ENCODE measurements at places on chromosomes 5 and 9. TPM values are rescaled to one million over a fixed set of nuclear protein-coding genes. Genes with fewer than 3 reads are reported as not detected.

The XRCC4 gene
- total RNA-seq: 13.2 TPM

DNA sequence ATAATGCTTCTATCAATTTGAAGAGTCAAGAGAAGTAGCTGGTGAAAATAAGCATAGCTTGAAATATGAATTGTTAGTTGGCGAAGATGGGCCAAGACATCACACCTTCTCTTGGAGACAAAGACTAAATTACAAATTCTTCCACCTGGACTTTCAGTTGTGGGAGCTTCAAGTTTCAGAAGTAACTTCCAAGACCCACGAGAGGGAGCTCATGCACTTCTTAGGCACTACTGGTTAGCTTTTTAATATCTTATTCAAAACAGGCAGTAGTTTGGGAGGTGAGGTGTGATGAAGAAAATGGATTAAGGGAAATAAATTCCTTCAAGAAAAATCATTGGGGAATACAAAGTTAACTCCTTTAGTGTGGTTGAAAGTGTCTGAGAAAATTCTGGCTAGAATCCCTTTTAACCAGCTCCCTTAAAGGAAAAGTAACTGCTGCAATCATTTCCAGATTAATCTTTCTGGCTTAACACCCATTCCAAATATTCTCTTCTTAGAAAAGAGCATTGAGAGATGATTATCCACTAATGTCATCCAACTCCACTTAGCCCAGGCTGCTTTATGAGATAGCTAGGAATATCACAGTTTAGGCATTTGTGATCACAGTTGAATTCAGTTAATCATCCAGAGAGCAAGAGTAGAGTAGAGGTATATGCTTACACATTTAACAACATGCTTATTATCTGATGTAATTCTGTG, 139.5 kb upstream of the DMRTA1 start:
- peak; percentile 80 for DNase-seq
- H3K27me3 ChIP-seq: peaks cover 2% of the 10 kb centered on the region
- H3K27ac ChIP-seq: no peak overlapping the region
- no peaks in the 10 kb centered on the region for H3K36me3 ChIP-seq

DNA sequence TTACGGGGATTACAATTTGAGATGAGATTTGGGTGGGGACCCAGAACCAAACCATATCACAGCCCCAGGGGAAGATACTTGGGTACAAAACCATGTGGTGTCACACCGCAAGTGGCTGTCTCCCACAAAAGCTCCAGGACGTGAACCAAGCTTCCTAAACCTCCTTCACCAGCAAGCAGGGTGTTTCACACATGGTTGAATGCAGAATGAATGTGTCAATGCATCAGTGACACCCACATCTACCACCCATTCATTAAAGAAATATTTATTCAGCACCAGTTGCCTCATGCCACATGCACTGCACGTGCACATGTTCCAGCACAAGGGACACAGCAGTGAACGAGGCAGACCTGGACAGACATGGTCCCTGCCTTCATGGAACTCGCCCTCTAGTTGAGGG, 70.9 kb upstream of the SPOCK1 start:
- H3K4me3 ChIP-seq: no peak overlapping the region
- no peak for DNase-seq
- no peak overlapping the region for H3K27ac ChIP-seq
- H3K36me3 ChIP-seq: no peaks in the 10 kb centered on the region

The GARIN3 gene
- not detected for total RNA-seq

DNA sequence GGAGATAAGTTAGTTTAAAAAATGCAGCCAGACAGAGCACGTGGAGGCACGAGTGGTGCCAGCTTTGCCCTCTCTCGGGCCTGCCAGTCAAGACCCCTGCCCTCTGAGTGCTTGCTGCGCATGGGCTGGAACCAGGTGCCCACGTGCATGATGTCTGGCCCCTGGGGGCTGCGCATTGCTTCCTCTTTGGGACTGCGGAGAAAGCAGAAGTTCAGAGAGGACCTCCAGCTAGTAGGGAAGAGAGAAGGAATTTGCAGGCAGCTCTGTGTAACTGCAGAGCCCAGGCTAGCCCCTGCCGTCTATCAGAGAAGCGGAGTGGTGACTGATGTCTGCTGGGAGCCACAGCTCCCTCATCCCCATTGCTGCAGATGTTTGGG, 9.7 kb upstream of the RNU6ATAC start:
- peaks cover 41% of the 10 kb centered on the region for H3K4me1 ChIP-seq
- H3K4me3 ChIP-seq: no peak overlapping the region
- no peak for DNase-seq
- H3K27me3 ChIP-seq: peaks cover 15% of the 10 kb centered on the region
- H3K36me3 ChIP-seq: no peaks in the 10 kb centered on the region
- no peak overlapping the region for H3K27ac ChIP-seq

GRCh38 chr5:2173151-2173834, 290.6 kb upstream of the IRX4 start:
- no peak overlapping the region for H3K4me3 ChIP-seq
- no peaks in the 10 kb centered on the region for H3K36me3 ChIP-seq
- peaks cover 21% of the 10 kb centered on the region for H3K27me3 ChIP-seq
- no peak overlapping the region for H3K27ac ChIP-seq
- peaks cover 31% of the 10 kb centered on the region for H3K4me1 ChIP-seq

The JMY gene
- 20.4 TPM for total RNA-seq

The FAM151B gene
- 9.3 TPM for total RNA-seq

GRCh38 chr5:72507231-72507906, at the start of gene ZNF366:
Gene ZNF366 (minus strand): TSS chr5:72507410. CDS start chr5:72461496, 45,914 bp downstream.
- H3K27ac ChIP-seq: peak within 1 kb of the TSS; percentile 40
- H3K36me3 ChIP-seq: no peaks in the 10 kb centered on the region
- H3K4me1 ChIP-seq: peaks cover 21% of the 10 kb centered on the region
- DNase-seq: no peak
- H3K4me3 ChIP-seq: no peak within 1 kb of the TSS

GRCh38 chr9:82720515-82720914, 342.4 kb downstream of the RASEF start:
- H3K4me3 ChIP-seq: no peak overlapping the region
- no peaks in the 10 kb centered on the region for H3K27me3 ChIP-seq
- no peaks in the 10 kb centered on the region for H3K4me1 ChIP-seq
- no peak for DNase-seq
- no peaks in the 10 kb centered on the region for H3K36me3 ChIP-seq

The BARHL1 gene
- total RNA-seq: 2.0 TPM

DNA sequence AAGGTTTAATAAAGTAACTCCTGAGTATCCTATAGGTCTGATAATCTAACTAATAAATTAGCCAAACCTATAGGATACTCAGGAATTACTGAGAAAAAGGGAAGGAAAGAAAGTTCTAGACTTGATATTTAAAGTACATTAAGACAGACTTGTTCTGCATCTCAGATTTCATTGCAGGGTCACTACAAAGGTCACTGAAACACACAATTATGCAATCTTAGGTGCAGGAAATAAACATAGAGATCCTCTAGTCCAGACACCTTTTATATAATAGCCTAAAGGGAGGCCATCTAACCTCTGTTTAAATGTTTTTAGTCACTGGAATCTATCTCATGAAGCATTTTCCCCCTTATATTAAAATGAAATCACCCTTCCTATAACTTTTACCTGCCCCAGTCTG, 1215.7 kb downstream of the MAT2B start:
- no peak overlapping the region for H3K4me3 ChIP-seq
- H3K36me3 ChIP-seq: no peaks in the 10 kb centered on the region
- no peaks in the 10 kb centered on the region for H3K27me3 ChIP-seq
